ENCODE measurements at places on chromosomes 6 and 20.
A peak's percentile ranks its signal among the peaks of the same experiment; 100 is the strongest.

GRCh38 chr6:155254139-155254538, 9.7 kb upstream of the CLDN20 start:
- no peak for DNase-seq

- DNase-seq, result no peak
Measured at GRCh38 chr6:43217351-43217750, 11.9 kb downstream of the DNPH1 start.

DNA sequence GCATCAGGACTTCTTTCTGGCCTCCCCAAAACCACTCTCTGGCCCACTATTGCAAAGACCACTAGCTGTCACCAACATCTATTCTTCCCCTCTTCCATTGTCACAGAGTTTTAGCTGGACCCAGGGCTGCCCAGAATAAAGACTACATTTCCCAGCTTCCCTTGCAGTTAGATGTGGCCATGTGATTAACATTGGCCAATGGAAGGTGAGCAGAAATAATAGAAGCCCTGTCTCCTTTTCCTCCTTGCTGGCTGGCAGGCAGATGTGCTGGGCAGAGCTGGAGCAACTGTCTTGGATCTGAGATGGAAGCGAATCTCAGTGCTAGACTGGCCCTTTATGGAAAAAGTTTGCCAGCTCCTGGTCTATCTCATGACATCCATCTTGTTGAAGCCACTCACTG, 97.0 kb downstream of the KCNB1 start:
- DNase-seq, result peak; percentile 49

DNA sequence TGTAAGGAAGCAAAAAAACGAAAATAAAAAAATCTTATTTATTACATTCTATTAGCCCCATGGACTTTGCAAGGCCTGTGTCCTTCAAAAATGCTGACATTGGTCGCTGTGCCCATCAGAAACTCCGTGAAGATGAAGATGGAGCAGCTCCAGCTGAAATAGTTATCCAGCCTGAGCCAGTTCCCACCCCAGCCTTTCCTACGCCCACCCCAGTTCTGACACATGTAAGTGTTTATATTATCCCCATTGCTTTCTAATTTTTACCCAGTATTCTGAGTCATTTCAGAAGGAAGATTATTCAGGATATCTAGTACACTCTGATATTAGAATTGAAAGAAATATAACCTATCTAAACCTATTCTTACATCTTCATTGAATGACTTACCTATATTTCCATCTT, 217.7 kb downstream of the ARHGAP18 start:
- no peak for DNase-seq

DNA sequence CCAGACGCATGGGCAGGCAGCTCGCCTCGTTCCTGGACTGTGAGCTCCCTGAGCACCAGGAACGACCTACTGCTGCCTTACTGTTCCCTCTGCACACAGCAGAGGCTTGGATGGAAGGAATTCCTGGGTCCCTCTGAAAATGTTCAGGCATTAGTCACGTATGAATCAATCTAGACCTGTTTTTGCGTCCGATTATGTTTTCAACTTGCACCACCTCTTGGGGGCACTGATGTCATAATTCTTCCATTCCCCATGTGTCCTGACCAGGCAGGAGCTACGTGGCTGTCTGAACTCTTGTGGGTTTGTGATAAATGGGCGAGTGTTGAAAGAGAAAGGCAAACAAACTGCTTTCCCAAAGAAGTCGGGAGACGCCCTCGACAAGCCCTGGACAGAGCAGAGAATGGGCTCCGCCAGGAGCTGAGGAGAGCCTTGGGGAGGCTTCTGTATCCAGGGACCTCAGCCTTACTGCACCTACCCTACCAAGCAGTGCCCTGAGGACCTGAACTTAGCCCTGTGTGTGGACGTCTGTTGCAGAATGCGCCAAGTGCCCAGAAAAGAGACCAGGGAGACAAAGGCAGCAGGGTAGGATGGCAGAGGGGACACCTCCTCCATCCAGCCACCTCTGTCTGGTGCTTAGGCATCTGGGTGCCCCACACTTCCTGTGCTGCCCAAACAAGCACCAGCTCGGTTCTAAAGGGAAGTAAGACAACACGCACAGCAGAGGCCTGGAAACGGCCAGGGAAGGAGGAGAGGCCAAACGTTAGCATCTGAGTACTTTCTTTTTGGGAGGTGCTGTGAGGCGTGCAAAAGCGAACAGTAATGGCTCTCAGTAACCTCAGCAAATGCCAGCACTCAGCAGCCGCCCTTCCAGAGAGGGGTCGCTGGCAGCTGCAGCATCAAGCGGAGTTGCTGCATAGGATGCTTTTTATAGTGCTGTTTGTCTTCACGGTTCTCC, 124.2 kb downstream of the LY86 start:
- peak; percentile 88 for DNase-seq

- peak; percentile 75 for DNase-seq
Measured at GRCh38 chr20:50130995-50131394, 18.0 kb upstream of the UBE2V1 start.

DNA sequence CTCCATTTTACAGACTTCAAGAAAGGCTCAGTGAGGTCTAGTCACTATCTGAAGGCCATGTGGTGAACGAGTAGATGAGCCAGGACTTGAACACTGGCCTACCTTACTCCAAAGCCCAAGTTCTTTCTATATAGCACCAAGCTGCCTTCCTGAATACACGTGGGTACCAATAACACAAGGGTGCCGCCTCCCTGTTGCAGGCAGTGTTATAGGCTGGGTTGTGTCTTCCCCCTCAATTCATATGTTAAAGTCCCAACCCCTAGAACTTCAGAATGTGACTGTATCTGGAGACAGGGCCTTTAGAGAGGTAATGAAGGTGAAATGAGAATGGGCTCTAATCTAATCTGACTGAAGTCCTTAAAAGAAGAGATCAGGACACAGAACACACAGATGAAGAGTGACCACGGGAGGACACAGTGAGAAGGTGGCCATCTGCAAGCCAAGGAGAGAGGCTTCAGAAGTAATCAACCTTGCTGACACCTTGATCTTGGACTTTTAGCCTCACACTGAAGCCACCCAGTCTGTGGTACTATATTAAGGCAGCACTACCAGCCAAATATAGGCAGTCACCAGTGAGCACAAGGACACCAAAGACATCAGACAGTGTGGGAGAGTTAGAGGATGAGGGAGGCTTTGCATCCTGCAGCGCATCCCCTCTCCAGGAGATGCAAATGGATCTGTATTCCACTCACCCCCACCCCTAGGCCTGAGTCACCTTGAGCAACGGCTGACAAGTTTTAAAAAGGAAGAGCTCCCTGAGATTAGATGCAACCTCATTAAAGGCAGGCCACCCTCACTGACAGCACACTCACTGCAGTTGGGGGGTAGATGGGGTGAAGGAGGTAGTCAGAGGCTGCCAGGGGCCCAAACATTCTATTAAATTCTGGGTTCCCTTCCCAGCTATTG, 40.9 kb upstream of the LYRM2 start:
- DNase-seq, result no peak

- no peak for DNase-seq
Measured at GRCh38 chr20:26154224-26154623, 457.6 kb upstream of the ZNF337 start.

- DNase-seq, result no peak
Measured at GRCh38 chr20:46964618-46965455, 70.2 kb downstream of the EYA2 start.

DNA sequence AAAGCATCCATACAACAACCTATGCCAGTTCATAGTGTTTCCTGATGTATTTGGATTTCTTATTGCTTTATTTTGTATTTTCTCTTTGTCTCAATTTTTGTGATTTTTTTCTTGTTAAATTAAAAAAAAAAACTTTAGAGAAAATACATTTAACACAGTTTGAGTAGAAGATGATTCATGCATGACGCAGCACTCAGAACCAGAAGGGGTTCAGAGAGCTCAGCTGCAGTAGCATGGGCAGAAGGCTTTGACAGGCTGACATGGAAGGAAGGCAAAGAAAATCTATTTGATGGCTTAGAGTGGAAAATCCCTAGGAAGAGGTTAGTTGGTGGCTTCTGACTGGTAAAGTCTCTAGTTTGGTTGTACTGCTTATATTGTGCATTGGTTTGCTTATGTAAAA, 207.2 kb upstream of the STXBP5 start:
- peak; percentile 64 for DNase-seq

DNA sequence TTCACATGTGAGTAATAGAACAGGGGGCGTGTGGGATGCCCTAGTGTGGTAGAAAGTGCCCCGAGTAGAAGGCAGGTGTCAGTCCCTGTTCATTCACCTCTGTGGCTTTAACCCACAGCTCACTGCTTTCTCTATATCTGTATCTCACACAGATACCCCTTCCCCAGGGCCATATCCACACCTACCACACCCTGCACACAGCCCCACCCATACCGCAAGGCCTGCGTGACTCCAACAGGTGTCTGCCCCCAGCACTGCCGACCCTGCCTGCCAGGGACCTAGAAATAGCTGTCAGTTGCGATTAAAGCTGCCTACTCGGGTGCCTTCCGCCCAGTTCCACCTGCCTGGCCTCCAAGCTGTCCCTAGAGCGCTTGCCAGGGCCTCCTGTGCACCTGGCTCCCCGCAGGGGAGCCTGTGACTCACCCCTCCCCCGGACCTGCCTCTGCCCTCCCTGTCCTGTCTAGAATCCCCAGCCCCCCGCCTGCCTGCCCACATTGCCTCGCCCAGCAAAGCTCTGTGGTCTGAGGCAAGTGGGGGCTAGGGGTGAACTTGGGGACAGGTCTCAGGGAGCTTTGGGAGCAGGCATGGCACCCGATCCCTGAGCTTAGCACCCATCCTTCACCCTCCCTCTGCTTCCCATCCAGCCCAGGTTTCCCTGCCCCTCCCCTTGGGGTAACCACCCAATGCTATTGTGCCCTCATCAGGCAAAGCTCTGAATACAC, 38.3 kb upstream of the ID1 start:
- DNase-seq, result no peak

DNA sequence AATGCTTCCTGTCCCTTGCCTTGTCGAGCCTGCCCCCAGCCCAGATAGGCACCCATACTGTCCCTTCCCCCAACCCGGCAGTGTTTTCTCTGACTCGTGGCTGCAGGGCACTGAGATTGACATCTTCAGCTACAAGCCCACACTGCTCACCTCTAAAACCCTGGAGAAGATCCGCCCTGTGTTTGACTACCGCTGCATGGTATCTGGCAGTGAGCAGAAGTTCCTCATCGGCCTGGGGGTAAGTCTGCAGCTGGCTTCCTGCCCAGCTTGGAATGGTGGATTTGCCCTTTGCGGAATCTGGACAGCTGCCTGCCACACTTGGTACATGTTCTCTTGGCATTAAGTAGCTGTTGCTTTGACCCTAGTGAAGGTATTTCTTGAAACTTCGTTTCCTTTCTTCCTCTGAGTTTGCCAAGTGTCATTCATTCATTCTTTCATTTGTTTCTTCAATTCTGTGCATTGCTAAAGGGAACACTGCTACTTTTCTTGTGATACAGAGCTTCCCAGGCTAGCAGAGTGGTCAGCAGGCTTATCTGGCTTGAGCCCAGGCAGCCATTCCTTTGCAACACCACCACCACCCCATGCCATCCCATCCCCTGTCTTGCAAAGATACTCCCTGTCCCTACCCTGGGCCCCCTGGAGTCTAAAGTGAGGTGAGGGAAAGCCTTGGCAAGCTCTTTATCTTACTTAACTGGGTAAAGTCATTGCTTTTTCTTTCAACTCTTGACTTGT, 26.2 kb downstream of the CCDC167 start:
- DNase-seq, result no peak

GRCh38 chr6:45653117-45653883, 275.6 kb upstream of the SUPT3H start:
- DNase-seq, result no peak

- DNase-seq, result peak; percentile 99
Measured at GRCh38 chr20:34713194-34713943, 9.2 kb downstream of the TP53INP2 start.

GRCh38 chr6:7578931-7579330, 11.1 kb upstream of the SNRNP48 start:
- DNase-seq, result no peak

DNA sequence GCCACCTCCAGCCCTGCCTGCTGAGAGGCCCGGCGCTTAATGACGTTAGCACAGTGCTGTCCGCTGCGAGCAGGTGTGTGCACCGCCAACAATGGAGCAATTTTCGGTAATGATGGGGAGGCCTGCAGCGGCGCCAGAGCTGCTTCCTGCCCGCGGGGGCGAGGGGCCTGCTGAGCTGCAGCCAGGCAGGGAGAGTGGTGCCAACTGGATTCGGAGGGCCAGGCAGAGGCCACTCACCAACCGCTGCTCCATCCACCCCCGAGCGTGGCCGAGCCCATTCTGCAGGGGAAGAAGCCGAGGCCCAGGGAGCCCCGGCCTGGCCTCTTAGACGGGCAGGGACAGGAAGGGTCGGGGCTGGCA, 9.6 kb downstream of the HRH3 start:
- DNase-seq, result no peak

- DNase-seq, result no peak
Measured at GRCh38 chr6:150282806-150283205, 86.0 kb upstream of the IYD start.
